ENCODE measurements at places on chromosomes 7 and 10. TPM values are rescaled to one million over a fixed set of nuclear protein-coding genes. Genes with fewer than 3 reads are reported as not detected.

Gene CCDC172
- not detected for total RNA-seq

Gene AKR1C3
- total RNA-seq, result 65.8 TPM

GRCh38 chr10:11529276-11529903 is 82.1 kb downstream of the USP6NL start:
- H3K36me3 ChIP-seq, result no peaks in the 10 kb centered on the region
- no peak overlapping the region for H3K27ac ChIP-seq
- no peaks in the 10 kb centered on the region for H3K27me3 ChIP-seq
- peaks cover 8% of the 10 kb centered on the region for H3K4me1 ChIP-seq
- no peak overlapping the region for H3K4me3 ChIP-seq

GRCh38 chr10:23968301-23968700 is 240.6 kb upstream of the KIAA1217 start:
- no peaks in the 10 kb centered on the region for H3K27me3 ChIP-seq
- no peak overlapping the region for H3K4me3 ChIP-seq
- no peak for DNase-seq
- no peaks in the 10 kb centered on the region for H3K36me3 ChIP-seq
- no peak overlapping the region for H3K27ac ChIP-seq

- no peak overlapping the region for H3K27ac ChIP-seq
- no peaks in the 10 kb centered on the region for H3K27me3 ChIP-seq
- no peaks in the 10 kb centered on the region for H3K36me3 ChIP-seq
- H3K4me3 ChIP-seq, result no peak overlapping the region
Observed at GRCh38 chr7:4885317-4885807, 1.8 kb upstream of the RADIL start.

Gene SLC25A13
- 45.6 TPM for total RNA-seq

DNA sequence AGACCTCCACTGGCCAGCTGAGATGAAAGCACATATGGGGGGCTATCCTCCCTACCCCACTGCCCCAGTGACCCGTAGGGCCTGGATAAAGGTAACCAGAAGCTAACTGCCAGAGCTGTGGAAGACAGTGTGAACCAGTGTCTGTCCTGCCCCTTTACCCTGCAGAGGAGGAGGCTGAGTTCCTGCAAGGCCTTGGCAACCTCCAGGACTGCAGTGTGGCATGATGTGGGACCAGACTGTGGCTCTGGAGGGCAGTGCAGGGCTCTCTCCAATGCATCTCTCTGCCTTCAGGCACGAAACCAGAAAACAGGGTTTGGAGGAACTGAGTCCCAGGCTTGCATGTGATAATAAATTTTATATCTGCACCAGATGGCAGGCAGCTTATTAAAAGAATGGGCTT is 93.1 kb downstream of the EPC1 start:
- no peak overlapping the region for H3K27ac ChIP-seq
- H3K36me3 ChIP-seq, result no peaks in the 10 kb centered on the region
- no peaks in the 10 kb centered on the region for H3K4me1 ChIP-seq
- no peak overlapping the region for H3K4me3 ChIP-seq

DNA sequence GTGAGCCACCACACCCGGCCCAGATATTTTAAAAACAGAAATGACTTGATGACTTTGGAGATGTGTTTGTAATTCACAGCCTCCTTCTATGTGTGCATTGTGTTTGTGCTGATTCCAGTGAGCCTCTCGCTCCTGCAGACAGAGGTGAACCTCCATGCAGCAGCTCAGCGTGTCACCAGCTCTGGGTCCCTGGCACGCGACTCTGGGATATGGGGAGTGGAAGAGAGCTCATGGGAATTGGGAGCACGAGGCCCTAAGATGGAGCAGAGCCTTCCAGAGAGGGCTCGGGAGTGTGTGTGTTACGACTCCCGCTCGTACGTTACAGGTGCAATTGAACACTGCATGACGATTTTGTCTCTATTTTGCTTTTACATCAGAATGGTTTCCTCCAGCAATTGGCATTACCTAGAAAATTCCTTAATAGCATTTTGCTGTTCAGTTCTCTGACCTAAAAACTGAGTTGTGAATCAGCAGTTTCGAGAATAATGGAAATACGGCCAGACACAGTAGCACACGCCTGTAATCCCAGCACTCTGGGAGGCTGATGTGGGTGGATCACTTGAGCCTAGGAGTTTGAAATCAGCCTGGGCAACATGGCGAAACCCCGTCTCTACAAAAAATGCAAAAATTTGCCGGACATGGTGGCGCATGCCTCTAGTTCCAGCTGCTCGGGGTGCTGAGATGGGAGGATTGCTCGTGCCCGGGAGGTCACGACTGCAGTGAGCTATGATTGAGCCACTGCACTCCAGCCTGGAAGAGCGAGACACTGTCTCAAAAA is 204.6 kb downstream of the CUX1 start:
- no peak for DNase-seq
- peaks cover 26% of the 10 kb centered on the region for H3K4me1 ChIP-seq
- H3K27me3 ChIP-seq, result no peaks in the 10 kb centered on the region
- peaks cover 4% of the 10 kb centered on the region for H3K36me3 ChIP-seq

Gene CALML3
- total RNA-seq, result not detected

DNA sequence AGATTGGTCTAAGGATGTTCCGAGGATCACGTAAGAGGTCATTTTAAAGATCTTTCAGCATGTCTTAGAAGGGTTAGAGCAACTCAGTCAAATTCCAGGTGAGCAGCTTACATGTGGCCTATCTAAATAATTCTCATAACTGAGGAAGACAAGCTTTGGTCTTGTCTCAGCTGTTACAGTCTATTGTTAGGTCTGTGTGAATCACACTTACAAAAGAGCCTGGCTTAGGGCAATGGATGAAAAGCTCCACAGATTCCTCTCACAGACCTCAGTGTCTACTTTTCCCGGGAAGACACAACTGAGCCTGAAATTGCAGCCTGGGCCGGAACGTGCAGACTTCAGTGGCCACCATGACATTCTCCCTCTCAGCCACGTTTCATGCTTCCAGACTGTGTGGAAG is 173.1 kb downstream of the INHBA start:
- H3K27me3 ChIP-seq, result no peaks in the 10 kb centered on the region
- no peaks in the 10 kb centered on the region for H3K36me3 ChIP-seq
- no peak overlapping the region for H3K4me3 ChIP-seq
- no peak for DNase-seq

DNA sequence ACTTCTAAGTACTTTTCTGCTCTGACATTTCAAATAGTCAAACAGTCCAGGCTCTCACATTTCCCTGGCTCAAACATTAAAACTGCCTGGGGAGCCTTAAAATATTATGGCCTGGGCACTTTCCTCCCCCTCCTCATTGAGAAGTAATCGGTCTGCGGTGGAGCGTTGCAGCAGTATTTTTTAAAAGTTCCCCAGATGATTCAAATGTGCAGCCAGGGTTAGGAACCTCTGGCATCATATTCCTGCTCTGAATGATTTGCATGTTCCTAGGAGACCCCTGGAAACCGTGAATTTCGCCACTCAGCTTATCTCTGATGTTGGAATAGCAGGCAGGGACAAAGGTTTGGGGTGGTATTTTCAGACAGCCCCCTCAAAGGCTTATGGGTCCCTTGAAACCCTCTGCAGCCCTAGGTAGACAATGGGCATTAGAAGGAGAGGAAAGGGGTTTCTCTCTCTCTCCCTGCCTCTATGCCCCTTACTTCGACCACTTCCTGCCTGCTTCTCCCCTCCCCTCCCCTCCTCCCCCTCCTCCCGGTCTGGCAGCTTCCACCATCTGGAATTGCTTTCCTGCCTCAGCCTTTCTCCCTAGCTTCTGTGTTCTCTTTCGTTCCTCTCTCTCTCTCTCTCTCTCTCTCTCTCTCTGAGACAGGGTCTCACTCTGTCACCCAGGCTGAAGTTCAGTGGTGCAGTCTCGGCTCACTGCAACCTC is 622.2 kb downstream of the GALNT17 start:
- peaks cover 2% of the 10 kb centered on the region for H3K27me3 ChIP-seq
- no peak overlapping the region for H3K27ac ChIP-seq
- no peaks in the 10 kb centered on the region for H3K36me3 ChIP-seq
- DNase-seq, result no peak
- H3K4me3 ChIP-seq, result no peak overlapping the region

Gene C10orf67
- not detected for total RNA-seq

DNA sequence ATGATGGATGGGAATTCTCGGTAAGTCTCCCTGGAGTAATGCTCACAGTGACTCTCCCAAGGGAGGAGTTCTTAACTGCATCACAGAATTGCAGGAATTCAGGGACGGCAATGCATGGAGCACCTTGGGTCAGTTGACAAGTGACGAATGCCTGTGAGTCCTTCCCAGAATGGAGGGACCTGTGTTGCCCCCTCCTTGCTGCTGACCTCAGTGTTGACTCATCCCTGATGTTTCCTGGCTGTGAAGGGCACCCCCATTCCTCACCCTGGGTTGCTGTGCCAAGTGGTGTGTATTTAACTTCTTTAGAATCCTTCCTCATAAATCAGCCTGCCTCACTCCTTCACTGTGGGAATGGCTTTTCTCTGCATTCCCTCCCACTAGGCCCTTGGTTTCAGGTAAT is 98.9 kb downstream of the LRMDA start:
- H3K27ac ChIP-seq, result no peak overlapping the region
- no peaks in the 10 kb centered on the region for H3K27me3 ChIP-seq
- DNase-seq, result no peak
- H3K36me3 ChIP-seq, result no peaks in the 10 kb centered on the region
- H3K4me3 ChIP-seq, result no peak overlapping the region

DNA sequence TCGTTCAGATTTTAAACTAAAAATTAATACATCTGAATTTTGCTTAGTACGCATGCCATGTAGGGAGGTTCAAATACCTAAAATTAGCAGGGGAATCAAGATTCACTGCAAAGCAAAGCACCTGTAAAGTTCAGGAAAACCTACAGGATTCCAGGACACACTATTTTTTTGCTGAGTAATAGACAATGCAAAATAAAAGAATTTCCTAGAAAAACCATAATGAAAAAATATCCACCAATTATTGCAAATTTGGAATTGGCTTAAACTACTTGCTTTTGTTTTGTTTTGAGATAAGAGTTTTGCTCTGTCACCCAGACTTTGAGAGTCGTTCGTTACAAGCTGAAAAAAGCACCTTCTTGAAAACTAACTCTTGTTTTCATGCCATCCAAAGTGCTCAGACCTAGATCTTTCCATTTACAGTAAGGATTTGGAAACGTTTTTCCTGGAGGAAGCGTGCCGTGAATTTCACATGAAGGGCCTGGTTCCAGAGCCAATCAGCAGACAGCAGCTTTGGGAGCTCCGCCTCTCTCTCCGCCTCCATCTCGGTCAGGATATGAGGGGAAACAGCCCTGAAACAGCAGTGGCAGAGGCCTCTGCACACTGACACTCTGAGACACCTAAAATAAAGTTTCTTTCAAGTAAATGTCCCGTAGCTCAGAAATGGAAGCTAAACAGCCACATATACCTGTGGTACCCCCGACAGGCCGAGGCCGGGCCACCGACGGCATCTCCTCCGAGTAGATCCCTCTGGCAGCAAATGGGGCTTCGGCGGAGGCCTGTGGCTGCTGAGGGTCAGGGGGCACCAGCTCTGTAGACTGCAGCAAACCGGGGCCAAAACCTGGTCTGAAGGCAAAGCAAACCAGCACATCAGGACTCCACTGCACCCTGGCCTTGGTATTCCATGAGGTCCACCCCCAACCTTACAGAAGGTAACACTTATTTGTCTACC is 45.9 kb upstream of the ATP6V0A4 start:
- no peaks in the 10 kb centered on the region for H3K4me1 ChIP-seq
- H3K4me3 ChIP-seq, result no peak overlapping the region
- no peak for DNase-seq
- H3K27me3 ChIP-seq, result no peaks in the 10 kb centered on the region
- H3K27ac ChIP-seq, result no peak overlapping the region

DNA sequence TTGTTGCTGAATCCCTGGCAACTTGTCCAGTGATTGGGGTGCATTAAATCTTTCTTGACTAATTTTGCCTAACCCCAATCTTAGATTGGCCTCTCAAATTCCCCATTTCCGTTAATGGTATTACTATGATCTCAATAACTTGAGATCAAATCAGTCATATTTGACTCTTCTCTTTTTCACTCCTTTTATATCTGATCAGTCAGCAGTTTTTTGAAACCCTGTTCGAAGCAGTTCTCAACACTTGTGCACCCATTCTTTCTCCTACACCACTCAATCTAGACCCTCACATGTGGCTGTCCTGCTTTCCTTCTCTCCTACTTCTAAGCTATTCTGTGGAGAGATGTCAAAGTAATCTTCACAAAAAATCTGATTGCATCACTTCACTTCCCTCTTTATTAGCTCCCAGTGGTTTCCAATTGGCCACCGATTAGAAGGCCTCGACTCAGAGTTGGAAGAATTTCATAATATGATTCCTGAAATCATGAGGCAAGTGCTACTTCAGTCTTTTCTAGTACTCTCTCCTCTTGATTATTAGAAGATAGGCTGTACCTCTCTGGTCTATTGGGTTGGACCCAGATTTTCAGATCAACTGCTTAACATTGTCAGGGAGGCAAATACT is 128.9 kb downstream of the ZNF365 start:
- H3K27ac ChIP-seq, result no peak overlapping the region
- H3K4me3 ChIP-seq, result no peak overlapping the region
- H3K27me3 ChIP-seq, result no peaks in the 10 kb centered on the region
- H3K36me3 ChIP-seq, result no peaks in the 10 kb centered on the region
- H3K4me1 ChIP-seq, result no peaks in the 10 kb centered on the region

GRCh38 chr7:2980401-2981102 is 63.1 kb downstream of the CARD11 start:
- H3K36me3 ChIP-seq, result no peaks in the 10 kb centered on the region
- DNase-seq, result no peak
- no peaks in the 10 kb centered on the region for H3K27me3 ChIP-seq
- peak overlapping the region; percentile 20 for H3K27ac ChIP-seq
- H3K4me1 ChIP-seq, result peaks cover 3% of the 10 kb centered on the region
- H3K4me3 ChIP-seq, result no peak overlapping the region

Gene CCL24
- 0.47 TPM for total RNA-seq

DNA sequence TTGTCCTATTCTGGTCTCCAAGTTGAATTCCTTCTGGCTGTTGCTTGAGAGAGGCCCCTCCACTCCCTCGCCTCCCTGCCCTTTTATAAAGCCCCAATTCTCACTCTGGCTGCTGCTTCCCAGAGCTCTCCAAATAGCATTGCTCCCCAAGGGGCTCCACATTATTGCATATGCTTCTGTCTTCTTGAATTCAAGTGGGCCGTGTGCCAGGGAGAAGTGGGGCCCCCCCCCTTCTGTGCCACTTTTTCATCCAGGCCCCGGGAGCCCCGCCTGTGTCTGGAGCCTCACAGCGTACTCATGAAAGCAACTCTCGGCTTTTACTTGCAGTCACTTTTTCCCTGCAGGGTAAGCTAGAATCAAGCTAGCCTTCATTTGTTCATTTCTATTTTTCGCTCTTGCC is 265.1 kb downstream of the CCSER2 start:
- no peaks in the 10 kb centered on the region for H3K4me1 ChIP-seq
- no peak overlapping the region for H3K4me3 ChIP-seq
- no peak for DNase-seq

- peak within 1 kb of the TSS; percentile 79 for H3K4me3 ChIP-seq
- H3K27me3 ChIP-seq, result no peaks in the 10 kb centered on the region
- H3K4me1 ChIP-seq, result peaks cover 5% of the 10 kb centered on the region
- H3K27ac ChIP-seq, result peak within 1 kb of the TSS; percentile 54
Observed at GRCh38 chr7:43758029-43758821, at the start of gene BLVRA. Gene BLVRA (plus strand): TSS chr7:43758680. CDS start chr7:43771159, 12,479 bp downstream.

Gene GPR37
- total RNA-seq, result 0.33 TPM

GRCh38 chr7:19617901-19618300 is 90.9 kb downstream of the POLR1F start:
- no peak for DNase-seq
- H3K27ac ChIP-seq, result no peak overlapping the region

Gene NXPH1
- not detected for total RNA-seq

Gene MNX1
- not detected for total RNA-seq

All from liver (tissue), 10 donors.